NCI-H460 (cell line): ENCODE measurements at places on chromosomes 1 and 21. TPM values are rescaled to one million over a fixed set of nuclear protein-coding genes. Genes with fewer than 3 reads are reported as not detected.

Gene SPATA6
- total RNA-seq: 5.3 and 6.7 TPM in 2 replicates

Gene HPCAL4
- total RNA-seq: 0.02 TPM in 1 of 2 replicates, not detected in the other

Gene TRIM17
- total RNA-seq: not detected in 2 replicates

GRCh38 chr21:16536140-16536539, 806.4 kb downstream of the USP25 start:
- no peak for DNase-seq

DNA sequence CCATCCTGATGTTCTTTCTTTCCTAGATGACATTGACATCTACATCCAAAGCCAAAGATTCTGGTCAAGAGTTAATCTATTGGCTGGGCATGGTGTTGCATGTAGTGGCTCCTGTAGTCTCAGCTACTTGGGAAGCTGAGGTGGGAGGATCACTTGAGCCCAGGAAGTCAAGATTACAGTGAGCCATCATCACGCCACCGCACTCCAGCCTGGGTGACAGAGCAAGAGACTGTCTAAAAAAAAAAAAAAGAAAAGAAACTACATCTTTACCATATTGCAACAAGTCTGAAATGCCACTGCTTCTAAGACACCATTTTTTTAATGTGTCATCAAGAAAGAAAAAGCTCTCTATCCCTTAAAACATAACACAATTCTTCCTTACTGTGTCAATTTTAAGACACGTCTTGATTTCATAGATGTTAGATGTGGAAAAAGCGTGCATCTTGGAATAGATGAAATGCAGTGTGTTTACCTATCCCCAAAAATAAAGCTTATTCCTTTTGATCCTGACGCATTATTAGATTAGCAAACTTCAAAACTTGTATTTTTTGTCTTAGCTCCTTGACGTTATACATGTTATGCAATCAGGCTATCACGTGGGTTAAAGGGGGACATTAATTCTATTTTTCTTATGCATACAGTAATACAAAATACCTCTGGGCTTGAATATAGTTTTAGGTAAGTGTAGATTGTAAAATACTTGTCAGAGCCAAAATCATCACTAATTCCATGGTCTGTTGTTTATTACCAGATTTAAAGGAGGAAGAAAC, 46.3 kb downstream of the ELAPOR1 start:
- no peak for DNase-seq

DNA sequence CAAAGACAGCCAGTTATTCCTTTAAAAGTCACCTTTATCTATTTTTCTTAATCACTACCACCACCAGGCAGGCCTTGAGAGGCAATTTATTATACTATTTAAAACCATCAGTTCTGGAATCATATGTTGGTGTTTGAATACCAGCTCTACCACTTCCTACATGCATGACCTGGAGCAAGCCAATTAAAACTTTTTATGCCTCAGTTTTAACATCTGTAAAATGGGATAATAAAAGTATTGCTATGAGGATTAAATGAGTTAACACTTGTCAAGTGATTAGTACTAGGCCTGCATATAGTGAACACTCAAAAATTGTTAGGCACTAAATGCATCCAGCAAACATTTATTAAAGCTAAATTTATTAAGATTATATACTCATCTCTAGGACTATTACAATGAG, 49.2 kb upstream of the ADORA3 start:
- DNase-seq: no peak

DNA sequence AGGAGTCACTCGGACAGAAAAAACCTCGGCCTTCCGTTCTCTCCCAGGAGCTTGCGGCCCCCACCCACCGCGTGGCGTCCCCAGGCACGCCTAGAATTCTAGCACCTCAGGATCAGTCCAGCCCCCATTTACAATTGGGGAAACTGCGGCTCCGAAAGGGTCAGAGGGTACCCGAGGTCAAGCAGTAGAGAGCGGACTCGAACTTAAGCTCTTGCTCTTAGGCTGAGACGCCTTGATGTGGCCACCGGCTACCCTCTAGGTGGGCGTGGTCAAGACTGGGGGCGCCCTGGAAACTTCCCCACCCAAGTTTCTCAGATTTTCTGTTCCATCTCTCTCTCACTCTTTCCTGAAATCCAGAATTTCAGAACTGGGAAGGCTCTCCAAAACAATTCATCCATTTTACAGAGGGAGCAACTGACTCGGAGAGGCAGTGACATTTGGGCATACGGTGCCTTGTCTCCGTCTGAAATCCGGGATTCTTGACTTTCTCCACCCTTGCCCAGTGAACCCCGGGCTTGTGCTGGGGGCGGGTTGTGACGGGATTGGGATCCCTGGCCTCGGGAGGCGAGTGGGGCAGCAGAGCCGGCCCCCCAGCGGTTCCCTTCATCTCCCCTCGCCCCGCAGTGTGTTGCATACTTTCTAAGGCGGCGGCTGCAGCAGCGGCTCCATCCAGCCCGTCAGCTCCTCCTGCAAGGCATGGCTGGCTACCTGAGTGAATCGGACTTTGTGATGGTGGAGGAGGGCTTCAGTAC, 777 bp downstream of the AZIN2 start:
- no peak for DNase-seq

DNA sequence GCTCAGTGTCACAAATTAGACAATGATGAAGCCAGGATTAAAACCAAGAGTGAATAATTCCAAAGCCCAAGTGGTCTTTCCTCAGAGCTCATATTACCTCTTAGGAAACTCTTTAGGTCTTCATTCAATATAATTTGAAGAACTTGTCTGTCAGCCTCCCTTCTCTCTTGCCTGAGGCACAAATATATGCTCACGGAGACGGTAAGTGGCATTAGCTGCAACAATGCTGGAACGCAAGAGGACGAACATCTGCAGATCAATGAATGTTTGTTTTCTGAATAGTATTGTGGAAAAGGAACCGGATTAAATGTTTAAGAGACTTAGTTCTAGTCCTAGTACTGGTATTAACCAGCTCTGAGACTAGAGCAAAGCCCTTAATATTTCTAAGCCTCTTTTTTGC, 39.7 kb upstream of the LYST start:
- DNase-seq: no peak

GRCh38 chr1:158188611-158189010, 7.9 kb downstream of the CD1D start:
- DNase-seq: no peak

GRCh38 chr1:218890451-218890850, 283.2 kb upstream of the LYPLAL1 start:
- no peak for DNase-seq

DNA sequence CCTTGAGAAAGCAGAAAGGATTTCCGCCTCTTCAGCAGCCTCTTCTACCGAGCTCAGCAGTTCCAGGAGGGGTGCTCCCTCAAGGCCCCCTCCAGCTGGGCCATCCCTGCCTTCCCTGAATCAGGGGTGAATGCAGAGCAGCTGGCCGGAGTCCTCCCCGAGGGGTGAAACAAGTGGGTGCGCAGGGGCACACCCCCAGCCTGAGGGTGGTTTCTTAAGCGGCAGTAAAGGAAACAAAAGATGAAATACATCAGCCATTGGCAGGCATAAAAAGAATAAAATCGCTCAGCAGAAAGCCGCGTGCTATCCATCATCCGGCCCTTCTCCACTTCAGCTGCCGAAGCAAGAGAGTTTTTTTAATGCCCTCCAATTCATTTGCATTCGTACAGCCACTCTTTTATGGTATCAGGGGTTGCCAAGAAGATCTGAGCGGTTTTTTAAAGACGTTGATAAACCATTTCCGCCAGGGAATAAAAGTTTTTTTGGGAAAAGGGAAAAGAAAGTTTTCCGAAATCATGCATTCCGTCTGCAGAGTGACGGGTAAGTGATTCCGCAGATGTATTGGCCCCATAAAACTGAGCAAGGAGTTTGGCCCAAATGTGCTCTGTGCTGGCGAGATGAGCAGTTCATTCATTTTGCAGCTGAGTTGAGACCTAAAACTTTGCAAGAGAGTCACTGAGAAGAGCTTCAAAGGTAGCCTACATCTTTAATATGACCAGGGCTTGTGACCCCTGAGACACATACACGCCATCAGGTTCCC, 73.7 kb upstream of the ZC3H12A start:
- DNase-seq: no peak

GRCh38 chr21:41979751-41980369, 26.0 kb upstream of the C2CD2 start:
- DNase-seq: no peak

GRCh38 chr1:239587066-239587465, 200.7 kb downstream of the CHRM3 start:
- DNase-seq: no peak

DNA sequence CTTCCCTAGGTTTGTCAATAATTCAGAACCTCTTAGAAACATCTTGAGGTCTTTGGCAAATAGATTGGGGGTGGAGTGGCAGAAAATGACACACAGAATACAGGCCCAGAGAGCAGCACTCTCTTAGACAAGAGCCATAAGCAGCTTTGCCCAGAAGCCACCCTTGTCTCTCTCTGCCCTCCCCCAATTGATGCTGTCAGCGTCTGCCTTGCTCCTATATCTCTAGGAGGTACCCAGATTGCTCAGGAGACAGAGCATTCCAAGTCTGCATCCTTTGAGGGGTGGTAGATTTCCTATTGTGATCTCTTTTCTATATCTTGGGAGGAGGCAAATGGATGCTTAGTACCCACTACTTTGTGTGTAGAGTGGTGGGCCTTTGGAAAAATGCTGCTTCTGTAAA, 1.8 kb downstream of the RGL1 start:
- no peak for DNase-seq

DNA sequence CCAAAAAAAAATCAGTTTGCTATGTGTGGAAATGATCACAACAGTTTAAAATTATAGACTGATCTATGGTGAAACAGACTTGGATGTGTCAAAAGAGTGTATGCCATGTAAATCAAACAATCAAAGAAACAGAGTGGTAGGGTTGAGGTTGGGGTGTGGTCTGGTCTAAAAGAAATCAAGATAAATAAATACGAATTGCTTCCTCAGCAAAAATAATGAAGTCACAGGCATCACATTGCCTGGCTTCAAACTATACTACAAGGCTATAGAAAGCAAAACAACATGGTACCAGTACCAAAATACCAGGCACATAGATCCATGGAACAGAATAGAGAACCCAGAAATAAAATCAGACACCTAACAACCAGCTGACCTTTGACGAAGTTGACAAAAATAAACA, 1796.9 kb downstream of the NCAM2 start:
- no peak for DNase-seq

- DNase-seq: no peak
Measured at GRCh38 chr1:20992322-20993056, 184.2 kb downstream of the EIF4G3 start.
